Ammon's horn (tissue), 1 donor: ENCODE measurements at places on chromosomes 13 and 19.
A peak's percentile ranks its signal among the peaks of the same experiment; 100 is the strongest.

DNA sequence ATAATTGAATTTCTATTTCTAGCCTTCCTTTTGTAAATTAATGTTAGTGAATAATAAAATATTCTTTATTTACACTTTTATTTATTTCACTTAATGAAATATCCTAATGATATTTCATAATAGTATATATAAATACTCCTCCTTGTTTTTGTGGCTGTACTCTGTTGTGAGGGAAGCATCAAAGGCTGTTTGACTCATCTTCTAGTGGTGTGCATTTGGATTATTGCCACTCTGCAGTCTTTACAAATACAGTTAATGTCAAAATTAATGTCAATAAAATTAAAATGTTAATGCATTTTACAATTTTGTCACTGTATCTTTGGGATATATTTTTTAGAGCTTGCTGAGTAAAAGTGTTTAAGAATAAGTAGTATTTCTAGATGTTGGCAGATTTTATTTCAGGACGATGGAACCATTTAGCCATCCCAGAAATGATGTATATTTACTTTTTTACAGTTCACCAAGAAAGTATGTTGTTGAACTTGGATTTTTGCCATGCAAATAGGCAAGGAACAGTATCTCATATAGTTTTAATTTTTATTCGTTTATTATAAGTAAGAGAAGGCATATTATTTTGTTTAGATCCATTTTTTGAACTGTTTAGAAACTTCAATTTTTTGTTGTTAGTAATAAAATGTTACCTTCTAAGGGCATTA is 281.2 kb upstream of the SLITRK6 start:
- DNase-seq: no peak

DNA sequence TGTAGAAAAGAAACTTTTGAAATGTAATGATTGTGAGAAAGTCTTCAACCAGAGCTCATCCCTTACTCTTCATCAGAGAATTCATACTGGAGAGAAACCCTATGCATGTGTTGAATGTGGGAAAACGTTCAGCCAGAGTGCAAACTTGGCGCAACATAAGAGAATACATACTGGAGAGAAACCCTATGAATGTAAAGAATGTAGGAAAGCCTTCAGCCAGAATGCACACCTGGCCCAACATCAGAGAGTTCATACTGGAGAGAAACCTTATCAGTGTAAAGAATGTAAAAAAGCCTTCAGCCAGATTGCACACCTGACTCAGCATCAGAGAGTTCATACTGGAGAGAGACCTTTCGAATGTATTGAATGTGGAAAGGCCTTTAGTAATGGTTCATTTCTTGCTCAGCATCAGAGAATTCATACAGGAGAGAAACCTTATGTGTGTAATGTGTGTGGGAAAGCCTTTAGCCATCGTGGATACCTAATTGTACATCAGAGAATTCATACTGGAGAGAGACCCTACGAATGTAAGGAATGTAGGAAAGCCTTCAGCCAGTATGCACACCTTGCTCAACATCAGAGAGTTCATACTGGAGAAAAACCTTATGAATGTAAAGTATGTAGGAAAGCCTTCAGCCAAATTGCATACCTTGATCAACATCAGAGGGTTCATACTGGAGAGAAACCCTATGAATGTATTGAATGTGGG is 19.3 kb downstream of the ZNF583 start:
- DNase-seq: no peak

DNA sequence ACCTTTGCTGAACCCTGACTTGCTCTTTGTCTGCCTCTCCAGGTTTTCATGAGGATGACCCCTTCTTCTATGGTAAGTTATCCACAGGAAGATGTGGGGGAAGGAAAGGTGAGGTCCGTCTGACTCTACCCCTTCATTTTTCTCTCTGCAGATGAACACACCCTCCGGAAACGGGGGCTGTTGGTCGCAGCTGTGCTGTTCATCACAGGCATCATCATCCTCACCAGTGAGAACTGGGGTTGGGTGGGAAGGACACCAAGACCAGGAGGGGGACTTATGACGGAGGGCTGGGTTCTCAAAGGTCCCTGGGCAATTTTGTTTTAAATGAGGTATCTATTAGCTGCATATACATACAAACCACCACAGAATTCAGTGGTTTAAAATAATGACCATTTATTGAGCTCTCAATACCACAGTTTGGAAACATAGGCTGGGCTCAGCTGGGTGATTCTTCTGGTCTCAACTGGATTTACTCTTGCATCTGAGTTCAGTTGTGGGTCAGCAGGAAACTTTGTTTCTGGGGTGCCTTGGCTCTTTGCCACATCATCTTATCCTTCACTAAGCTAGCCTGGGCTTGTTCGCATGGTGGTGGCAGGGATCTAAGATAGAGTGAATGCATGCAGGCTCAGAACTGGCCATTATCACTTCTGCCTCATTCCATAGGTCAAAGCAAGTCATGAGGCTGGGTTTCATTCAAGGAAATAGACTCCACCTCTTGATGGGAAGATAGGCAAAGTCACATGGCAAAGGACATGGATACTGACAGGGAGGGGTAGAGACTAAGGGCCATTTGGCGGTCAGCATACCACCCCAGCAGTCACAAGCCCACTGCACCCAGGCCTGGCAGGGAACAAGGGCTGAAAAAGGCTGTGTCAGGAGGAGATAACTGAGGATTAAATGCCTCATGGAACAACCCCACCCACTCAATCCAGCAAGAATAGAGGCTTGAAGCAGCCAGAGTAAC is 11.8 kb downstream of the FXYD5 start:
- no peak for DNase-seq

DNA sequence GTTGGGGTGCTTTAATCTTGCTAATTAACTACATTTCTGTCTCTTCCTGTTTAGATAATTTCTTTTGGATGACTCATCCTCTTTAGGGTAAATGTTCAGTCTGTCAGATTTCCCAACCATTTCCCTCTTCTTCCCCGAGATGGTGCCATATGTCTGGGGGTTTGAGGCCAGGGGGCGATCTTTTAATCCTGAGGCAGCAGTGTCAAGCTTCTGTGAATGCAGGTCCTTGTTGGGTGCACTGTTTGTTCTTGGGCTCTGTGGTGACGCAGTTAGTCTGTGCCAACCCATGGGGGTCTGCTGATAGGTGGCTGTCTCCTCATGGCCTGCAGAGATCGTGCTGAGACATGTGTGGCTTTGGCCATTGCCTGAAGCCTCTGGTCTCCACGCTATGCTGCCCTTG is 420.4 kb downstream of the NDFIP2 start:
- peak; percentile 59 for DNase-seq

DNA sequence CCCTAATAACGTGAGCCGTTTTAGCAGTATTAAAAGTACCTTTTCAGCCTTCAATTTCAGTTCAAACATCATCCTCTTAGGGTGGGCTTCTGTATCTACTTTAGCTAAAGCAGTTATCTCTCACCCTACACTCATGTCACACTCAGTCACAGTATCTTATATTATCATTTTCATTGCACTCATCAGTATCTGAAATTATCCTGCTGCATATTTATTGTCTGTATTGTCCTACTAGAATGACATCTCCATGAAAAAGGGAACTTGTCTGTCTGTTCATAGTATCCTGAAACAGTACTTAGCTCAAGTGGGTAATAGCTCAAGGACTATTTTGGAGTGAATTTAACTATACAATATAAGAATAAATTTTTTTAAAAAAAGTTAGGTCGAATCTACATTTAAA is 19.9 kb upstream of the RFC3 start:
- DNase-seq: no peak

GRCh38 chr13:48542581-48543341 is 9.9 kb upstream of the RCBTB2 start:
- DNase-seq: peak; percentile 64

DNA sequence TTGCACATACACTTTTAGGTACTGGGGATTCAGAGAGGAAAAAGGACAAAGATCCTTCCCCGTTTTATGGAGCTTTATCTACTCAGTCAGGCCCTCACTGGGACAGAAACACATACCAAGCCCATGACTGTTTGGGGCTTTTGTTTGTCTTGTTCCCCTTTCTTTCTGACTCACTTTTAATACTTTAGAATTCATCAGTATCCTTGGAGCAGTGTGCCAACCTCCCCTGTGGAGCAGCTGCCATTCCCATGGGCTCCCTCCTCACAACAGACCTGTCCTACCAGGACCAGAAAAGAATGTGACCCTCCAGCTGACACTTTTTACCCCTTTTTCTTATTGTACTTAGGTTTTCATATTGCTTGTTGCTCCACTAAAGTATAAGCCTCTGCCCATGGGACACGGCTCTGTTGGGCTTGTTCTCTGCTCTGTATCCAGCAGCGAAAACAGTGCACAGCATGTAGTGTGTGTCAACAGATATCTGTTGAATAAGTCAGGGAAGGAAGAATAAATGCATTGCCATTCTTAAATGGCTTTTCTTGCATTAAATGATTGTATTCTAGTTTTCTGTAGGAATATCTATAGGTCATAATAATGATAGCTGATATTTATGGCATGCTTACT is 431.1 kb downstream of the EFNB2 start:
- DNase-seq: no peak

GRCh38 chr19:7506385-7507328 is 9.2 kb upstream of the ZNF358 start:
- DNase-seq: peak; percentile 66

- peak; percentile 70 for DNase-seq
Measured at GRCh38 chr13:23673354-23673753, 103.1 kb downstream of the TNFRSF19 start.

DNA sequence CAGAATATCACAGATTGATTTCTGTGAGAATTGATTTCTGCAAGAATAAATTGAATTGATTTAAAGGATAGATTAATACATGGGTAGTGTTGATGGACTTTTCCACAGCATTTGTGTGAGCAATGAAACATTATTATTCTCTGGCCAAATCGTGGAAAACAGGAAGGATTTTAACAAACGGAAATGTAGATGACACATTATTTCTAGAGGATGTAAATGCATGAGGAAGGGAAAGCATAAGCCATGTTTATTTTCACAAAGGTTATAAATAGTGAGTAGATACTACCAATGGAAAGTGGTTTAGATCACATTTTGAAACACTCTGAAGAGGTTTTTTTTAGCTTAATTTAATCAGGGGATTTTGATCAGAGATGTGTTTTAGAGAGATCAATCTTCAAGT is 1534.6 kb upstream of the MIR17HG start:
- DNase-seq: no peak

GRCh38 chr13:99995589-99996380 is 14.2 kb downstream of the ZIC2 start:
- DNase-seq: no peak

DNA sequence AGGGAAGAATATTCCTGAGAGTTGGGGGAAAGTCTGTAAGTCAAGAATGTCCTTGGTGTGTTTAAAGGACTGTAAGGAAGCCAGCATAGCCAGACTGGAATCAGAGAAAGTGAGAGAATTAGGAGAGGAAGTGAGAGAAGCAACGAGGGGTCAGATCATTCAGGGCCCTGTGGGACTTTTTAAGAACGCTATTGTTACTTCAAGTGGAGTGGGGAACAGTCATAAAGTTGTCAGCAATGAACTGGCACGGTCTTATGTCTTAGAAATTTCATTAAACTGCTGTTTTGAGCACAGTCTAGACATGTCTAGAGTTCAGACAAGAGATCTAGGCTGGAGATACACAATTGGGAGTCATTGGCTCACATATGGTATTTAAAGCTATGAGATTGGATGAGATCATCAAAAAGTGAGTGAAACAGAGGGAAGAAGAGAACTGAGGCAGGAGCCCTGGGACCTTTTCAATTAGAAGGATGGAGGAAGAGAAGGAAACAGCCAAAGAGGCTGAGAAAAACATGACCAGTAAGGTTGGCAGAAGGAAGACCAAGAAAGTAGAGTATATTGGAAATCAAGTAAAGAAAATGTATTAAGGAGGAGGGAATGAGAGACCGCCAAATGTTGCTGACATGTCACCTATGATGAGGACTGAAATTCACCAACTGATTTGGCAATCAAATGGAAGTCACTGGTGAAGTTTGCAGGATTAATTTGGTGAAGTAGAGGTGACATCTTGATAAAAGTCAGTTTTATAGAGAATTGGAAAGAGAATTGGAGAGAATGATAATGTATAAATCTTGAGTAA is 263.5 kb downstream of the GPC5 start:
- DNase-seq: no peak

- DNase-seq: no peak
Measured at GRCh38 chr19:16542910-16543472, 754 bp upstream of the CHERP start.

- no peak for DNase-seq
Measured at GRCh38 chr19:8245869-8246835, 37.0 kb downstream of the CERS4 start.

DNA sequence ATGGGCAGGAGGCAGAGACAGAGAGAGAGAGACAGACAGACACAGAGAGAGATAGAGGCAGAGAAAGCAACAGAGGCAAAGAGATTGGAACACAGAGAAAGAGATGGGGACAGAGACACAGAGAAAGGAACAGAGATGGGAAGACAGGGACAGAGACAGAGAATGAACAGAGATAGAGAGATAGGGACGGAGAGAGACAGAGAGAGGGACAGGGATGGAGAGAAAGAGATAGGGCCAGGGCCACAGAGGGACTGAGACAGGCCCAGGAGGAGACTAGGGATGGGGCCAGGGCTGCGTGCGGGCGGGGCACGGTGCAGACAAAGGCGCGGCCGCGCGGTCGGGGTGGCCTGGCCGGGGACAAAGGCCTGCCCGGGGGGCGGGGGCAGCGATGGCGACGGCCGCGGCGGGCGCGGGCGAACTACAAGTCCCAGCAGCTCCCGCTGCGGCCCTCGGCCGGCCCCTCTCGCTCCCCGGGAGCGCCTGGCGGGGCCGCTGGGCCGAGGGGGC is at the start of gene ZNF358:
Gene ZNF358, plus strand, starts transcription at position 459 of the 507 bp plus-strand sequence. CDS start 3,140 bp downstream, outside the sequence.
- peak; percentile 88 for DNase-seq
